Muscle of leg (tissue), 16 donors: ENCODE measurements at places on chromosomes 6 and 20.
A peak's percentile ranks its signal among the peaks of the same experiment; 100 is the strongest.

GRCh38 chr6:143117108-143117507 is 56.4 kb downstream of the AIG1 start:
- no peak for DNase-seq

DNA sequence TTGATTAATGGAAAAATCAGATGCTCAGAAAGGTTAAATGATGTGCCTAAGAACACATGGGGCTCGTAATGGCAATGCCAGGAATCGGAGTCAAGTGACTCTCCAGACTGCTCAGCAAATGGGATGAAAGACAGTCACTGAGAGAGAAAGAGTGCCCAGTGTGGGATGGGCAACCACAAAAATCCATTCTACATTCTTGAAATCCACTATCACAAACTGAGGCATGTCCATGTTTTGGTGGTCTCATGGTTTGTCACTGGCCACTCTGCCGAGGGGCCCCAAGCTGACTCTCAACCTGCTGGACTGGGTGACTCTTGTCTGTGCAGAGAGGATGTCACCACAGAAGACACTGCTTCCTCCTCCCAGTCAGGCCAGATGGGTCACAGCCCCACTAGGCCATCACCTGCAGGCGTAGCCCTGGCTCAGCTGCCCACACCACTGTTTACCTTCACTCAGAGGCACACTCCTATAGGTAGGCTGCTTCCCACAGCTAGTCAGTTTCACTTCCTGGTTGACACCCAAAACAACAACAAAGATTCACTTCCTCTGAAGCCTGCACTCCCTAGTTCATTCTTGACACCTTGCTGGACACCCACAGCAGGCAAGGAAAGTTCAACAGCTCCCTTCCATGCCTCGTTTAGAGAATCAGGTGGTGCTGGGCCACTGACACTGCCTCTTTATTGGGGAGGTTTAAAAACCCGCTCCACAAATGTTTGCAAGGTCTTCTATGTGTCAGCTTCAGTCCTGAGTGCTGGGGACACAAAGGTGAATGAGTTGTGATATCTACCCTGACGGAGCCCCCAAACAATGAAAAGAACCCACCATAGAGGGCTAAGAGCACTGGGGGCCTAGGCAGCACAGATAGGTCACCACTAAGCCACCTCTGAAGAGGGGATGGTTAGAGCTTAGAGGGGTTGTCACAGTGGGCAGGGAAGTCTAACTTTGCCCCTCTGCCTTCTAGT is 21.7 kb downstream of the MAP1LC3A start:
- no peak for DNase-seq

- peak; percentile 76 for DNase-seq
Observed at GRCh38 chr6:170174124-170174770, 116.6 kb downstream of the DLL1 start.

GRCh38 chr6:35739645-35740524 is 3.1 kb downstream of the ARMC12 start:
- DNase-seq = no peak

- no peak for DNase-seq
Observed at GRCh38 chr6:90266905-90267621, 29.6 kb downstream of the BACH2 start.

- no peak for DNase-seq
Observed at GRCh38 chr6:78380541-78380940, 486.8 kb upstream of the IRAK1BP1 start.

- no peak for DNase-seq
Observed at GRCh38 chr6:108008363-108008762, 50.4 kb upstream of the SEC63 start.

DNA sequence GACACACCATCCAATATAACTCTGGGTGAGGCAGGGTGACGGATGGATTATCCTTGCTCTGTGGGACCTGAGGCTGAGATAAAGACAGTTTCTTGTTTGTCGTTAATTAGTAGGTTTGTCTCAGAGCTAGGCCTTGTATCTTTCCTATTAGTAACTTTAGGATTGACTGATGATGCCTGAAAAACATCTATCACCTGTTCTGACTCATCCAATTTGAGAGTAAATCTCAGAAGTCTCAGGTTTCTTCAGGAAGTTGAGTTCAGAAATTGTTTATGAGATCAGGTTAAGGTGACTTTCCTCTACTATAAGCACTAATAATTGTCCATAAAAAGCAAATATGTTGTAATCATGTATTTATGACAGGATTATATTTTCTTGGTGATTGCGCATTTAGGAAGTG is 129.5 kb upstream of the SUPT3H start:
- DNase-seq = no peak

DNA sequence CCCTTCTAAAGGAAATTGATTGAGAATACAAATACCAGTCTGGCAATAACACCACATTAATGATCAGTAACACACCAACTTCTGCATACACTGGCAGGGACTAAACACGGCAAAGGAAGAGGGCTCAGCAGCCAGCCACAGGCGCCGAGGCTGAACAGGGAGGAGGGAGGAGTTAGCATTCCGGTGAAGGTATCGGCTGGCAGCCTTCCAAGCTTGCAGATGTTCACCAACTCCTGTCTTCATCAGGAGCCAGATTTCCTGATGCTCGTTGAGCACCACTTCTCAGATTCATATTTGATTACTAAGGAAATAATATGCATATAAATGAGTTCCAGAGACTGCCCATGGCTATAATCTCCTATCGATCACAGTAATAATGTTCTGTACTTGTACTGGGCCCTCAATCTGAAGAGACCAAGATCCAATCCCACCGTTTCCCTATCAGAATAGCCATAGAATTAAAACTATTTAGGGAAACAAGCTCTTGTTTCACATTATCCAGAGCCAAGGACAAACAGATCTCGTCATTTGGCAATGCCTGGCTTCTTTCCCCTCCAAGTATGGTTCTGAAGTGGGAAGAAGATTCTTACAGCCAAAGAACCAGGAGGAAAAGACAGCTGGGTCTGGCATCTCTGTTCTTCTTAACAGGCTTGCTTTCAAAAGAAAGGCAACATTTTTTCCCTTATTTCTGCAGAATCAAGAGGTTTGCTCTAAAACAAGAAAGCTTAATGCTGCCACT is 42.2 kb downstream of the GFOD1 start:
- DNase-seq = peak; percentile 62

DNA sequence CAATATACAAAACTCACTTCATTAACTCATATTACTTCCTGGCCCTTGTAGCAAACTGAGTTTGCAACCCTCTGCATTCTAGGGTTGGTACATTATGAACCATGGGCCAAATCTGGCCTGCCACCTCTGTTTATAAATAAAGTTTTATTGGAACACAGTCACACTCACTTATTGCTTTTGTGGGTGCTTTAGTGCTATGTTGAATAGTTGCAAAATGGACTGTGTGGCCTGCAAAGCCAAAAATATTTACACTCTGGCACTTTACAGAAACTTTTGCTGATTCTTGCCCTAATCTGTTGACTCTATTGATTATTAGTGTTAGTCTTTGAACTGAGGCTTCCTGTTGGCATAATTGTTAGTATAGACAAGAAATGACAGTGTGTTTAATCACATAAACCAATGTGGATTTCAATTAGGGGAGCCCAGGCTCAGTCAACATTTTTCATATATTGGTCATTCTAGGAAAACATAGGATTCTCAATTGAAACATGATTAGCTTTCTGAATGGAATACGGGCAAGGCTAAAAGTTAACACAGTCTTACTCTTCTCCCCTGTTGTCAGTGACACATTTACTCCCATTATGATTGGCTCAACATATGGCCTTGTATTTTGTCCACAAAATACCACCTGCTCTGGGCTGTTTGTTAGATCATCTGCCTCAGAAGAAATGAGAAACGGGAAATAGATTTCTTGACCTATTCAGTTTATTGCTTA is 241.9 kb upstream of the ZFP64 start:
- DNase-seq = no peak

- DNase-seq = peak; percentile 87
Observed at GRCh38 chr6:28606424-28607391, 81.0 kb downstream of the GPX5 start.

DNA sequence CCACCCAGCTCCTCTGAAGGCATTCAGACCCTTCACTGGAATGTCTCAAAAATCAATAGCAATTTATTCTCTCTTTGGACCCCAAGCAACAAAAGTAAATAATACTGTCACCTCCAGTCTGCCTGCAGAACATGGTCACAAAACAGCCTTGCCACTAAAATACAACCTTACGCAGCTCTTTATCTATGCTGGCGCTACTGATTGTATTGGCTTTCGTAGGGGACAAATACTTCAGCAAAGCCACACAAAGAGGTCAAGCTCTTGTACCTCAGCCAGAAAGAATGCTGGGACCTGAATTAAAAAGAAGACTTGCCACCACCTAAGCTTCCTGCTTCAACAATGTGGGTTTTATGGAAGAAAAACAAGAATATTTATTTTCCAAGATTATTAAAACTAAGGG is 57.2 kb downstream of the PRKN start:
- no peak for DNase-seq

- DNase-seq = no peak
Observed at GRCh38 chr6:160391419-160392116, 43.4 kb downstream of the SLC22A3 start.

DNA sequence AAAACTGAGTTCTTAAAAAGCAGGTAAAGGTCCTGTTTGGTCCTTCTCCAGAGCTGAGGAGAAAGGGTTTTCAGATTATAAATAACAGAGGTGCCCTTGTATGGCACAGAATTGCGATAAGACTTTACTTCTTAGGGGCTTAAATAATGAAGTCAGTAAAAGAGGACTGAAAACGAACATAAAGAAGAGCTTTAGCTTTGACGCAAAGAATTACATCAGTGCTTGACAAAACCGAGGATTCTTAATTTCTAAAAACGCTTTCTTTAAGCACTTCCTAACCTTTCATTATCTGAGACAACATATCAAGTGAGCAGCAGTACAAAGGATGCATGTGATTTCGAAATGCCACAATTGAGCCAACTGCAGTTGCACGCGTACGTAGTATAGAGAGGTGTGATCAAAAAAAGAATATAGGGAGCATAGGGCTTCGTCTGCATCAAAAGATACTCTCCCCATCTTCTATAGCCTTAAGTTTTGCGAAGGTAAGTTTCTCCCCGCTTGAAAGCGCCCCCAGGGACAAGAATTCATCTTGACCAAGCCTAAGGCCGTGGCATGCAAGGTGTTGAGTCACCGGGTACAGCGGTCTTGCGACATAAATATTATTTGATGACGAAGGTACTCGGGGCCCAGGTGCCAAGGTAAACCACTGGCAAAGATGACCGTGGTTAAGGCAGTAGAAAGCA is 778 bp upstream of the LOC128125822 start:
- DNase-seq = no peak

GRCh38 chr6:56814802-56815201 is 140.1 kb upstream of the BEND6 start:
- DNase-seq = no peak

- DNase-seq = peak; percentile 83
Observed at GRCh38 chr20:1718604-1719384, 61.2 kb upstream of the SIRPG start.

DNA sequence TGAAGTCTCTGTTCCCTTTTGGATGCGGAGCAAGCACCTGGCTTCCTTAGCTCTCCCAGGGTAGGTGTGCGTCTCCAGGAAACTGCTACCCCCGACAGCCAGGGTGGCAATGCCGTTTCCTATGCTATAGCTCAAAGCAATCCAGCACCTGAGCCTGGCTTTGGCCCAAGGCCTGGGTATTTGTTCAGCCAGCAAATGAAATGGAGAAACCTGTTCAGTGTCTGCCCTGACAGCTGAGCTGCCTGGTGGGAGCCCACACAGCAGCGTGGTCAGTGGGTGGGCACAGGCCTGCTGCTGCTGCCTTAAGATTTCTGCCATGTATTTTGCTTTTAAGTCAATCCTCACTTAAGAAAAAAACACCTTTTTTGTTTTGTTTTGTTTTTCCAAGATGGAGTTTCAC is 13.7 kb downstream of the SPATA2 start:
- no peak for DNase-seq

DNA sequence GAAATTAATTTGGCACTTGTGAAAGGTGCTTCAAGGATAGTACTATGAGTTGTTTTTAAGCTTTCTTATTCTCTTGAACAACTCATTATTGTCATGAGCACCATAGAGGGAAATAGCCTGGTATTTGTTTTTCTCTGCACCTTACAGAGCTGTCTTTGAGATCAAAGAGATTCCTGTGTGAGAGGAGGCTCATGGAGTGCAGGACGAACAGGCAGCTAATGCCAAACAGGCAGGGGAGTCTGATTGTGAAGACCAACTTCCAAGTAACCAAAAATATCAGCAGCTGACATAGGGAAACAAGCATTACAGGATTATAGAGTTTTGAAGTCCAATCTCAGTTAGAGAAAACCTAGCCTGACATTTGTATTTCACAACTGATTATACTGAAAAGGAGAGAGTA is 110.6 kb upstream of the TENT5A start:
- DNase-seq = no peak

- no peak for DNase-seq
Observed at GRCh38 chr20:6384380-6384779, 261.6 kb upstream of the FERMT1 start.

DNA sequence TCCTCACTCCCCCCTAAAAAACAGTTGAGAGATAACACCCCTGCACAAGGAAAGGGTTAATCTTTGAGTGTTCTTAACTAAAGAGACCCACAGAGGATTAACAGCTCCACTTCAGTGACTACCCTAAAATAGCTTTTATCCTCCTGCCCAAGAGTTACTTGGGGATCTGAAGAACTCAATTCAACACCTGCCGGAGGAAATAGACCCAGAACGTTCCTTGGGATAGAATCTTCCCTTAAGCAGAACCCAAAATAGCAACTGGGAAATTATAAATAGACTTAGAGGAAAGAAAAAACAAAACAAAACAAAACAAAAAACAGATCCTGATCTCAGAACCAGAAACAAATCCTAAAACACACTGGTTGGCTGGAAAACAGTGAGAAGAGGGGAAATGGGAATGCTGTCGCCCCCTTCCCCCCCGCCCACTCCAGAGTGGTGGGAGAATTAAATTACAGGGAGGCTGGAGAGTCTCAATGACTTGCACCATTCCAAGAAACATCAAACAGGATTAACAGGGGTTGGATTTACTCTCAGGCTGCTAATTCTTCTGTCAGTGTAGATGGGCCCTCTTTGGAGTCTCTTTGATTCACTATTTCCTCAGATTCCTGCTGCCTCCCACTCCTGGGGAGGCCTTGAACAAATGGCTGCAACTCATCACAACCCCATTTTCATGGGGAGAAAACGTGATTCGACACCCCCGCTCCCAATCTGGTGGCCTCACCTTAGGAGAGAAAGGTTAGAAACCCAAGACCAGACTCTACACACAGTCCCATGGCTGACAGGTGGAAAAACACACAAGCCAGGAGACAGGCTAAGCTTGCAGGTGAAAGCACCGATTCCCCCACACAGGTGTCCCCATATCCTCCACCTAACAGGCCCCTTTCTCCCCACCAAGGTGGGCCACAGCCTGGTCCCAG is 1.4 kb downstream of the PLAGL2 start:
- DNase-seq = peak; percentile 47

- DNase-seq = peak; percentile 14
Observed at GRCh38 chr6:72418495-72418894, 203.4 kb upstream of the KCNQ5 start.
